Calu3 (cell line): ENCODE measurements at places on chromosomes 1 and 21. TPM values are rescaled to one million over a fixed set of nuclear protein-coding genes. Genes with fewer than 3 reads are reported as not detected.

DNA sequence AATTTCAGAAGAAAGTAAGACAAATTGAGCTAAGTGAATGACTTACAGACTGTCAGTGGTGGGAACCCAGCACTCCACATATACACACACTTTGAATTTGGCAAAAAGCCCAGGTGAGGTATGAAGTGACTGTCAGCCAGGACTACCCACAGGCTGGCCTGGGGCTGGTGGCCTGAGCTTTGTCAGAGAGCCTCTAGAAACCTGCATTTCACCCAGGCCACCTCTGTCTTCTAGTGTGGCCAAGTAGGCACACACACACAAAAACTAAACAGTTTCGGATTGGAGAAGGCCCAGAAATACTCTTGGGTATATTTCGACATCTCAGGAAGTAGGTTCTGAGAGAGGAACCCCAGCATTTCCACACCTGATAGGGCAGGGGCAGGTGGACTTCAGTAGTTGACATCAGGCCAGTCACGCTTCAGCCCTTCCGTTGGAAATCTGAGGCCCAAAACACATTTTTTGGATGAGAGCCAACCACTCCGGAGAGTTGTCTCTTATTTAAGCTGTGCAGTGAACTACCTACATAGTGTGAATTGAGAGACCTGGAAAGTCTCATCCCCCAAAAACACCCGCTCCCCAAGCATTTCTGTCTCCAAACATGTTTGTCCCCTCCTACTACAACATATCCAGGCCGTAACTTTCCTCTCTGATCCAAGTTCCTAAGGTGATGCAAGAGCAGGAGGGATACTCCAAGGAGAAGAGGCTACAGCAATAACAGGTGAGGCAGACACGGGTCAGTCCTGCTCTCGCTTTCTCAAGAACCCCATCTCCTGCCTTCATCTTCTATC is 167.2 kb upstream of the PROX1 start:
- DNase-seq = no peak

Gene GSTM5
- total RNA-seq = not detected in 2 replicates

Gene SLC25A33
- 5.2 and 5.9 TPM in 2 replicates for total RNA-seq

Gene MRPL20
- total RNA-seq = 81.2 and 99.1 TPM in 2 replicates

GRCh38 chr1:109641078-109641740 is 14.7 kb upstream of the GSTM4 start:
- DNase-seq = no peak

DNA sequence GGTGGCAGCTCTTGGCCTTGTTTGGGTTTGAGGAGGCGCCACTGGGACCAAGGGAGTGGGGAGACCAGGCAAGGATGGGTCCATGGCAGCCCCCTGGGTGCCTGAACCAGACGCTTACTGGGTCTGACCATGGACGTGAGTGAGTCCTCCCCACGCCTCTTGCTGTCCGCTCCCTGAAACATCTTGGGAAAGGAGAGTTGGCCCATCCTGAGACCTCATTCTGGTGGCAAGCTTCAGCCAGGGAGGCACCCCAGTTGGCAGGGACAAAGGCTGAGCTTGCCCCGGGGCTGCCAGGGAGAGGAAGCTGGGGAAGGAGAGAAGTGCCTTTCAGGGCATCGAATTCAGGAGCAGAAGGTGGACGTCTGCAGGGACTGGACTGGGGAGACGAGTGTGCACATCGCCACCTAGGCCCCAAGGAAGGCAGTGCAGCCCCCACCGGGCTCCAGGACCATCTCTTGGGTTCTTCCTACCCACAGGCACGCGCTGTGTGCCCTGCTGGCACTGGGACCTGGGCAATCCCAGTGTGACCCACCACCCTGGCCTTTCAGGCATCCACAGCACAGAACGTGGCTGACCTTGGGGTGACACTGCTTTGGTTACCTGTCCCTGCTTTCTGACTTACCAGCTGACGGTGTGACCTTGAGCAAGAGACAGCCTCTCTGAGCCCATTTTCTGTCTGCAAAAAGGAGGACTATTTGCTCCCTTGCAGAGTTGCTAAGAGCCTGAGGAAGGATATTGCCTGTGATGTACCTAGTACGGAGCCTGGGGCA is 132.9 kb upstream of the WNT4 start:
- peak; percentile 77 for DNase-seq

GRCh38 chr1:187921426-187921825 is 1092.7 kb downstream of the PLA2G4A start:
- no peak for DNase-seq

Gene LCA5L
- total RNA-seq = 1.7 and 2.0 TPM in 2 replicates

- no peak for DNase-seq
These were observed 77.9 kb downstream of the OMA1 start for GRCh38 chr1:58468612-58469011.

- no peak for DNase-seq
These were observed 8.0 kb upstream of the SLC30A2 start for GRCh38 chr1:26053718-26054560.

- no peak for DNase-seq
These were observed 105.9 kb downstream of the RGS2 start for GRCh38 chr1:192914696-192915095.

Gene PLA2G2C
- total RNA-seq = not detected in 2 replicates
